ENCODE measurements at places on chromosomes 1 and 21. TPM values are rescaled to one million over a fixed set of nuclear protein-coding genes. Genes with fewer than 3 reads are reported as not detected.

- DNase-seq = peak; percentile 80
These were observed 66.1 kb downstream of the PLXNA2 start for GRCh38 chr1:208178091-208178529.

GRCh38 chr1:12405325-12406210 is 175.7 kb downstream of the VPS13D start:
- DNase-seq = peak; percentile 66

DNA sequence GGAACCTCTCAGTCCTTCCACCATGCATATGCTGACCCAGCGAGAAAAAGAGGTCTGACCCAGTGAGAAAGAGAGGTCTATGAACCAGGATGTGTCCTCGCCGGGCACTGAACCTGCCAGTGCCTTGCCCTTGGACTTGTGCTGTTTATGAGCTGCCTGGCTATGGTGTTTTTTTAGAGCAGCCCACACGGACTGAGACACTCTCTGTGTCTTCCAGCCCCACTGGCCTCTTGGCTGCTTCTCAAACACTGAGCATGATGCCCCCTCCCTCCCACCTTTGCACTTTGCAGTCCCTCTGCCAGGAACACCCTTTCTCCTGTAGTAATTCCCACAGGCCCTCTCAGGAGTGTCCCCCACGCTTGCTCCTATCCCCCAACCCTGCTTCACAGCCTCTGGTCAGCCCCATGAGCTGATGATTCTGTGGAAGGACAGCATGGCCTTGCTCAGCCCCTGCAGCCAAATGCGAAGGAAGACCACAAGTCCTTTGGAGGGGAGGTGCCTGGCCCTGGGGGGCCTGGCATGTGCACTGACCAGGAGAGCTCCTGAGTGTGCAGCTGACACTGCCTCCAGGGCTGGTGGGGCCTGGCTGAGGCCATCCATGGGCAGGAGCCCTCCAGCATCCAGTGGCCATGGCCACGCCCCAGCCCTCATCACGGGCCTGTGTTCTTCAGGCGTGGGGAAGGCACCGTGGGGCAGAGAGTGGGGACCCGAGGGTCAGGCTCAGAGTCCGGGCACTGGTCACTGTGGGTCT is 23.8 kb downstream of the WNT3A start:
- no peak for DNase-seq

The UQCRHL gene
- total RNA-seq = 2.2 TPM

- no peak for DNase-seq
These were observed 26.3 kb upstream of the ST6GALNAC3 start for GRCh38 chr1:76048219-76048618.

DNA sequence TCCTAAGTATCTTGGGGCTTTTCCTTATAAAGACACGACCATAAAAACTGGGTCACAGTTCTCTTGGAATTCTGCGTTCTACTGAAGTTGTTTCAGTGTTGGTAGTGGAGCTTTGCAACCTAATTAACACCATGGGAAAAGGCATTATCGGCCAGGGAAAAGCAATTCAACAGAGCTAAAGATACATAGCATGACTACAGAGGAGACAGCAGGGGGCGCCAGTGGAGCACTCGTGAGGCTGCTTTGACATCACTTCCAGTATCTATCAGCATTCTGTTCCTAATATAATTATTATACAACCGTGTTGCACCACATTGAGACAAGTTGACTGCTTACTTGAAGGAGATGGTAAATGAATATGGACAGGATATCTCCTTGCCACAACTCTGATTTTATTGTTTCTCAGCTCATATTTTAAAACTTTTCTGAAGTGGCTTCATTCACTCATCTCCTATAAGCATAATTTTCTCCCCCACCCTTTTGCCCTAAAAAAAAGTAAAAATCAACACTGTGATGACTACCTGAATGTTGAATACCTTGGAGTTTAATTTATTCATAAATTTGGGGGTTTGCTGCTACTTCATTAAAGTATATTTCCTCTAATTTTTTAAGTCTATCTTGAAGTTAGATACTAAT is 39.4 kb downstream of the ZP4 start:
- DNase-seq = peak; percentile 59

DNA sequence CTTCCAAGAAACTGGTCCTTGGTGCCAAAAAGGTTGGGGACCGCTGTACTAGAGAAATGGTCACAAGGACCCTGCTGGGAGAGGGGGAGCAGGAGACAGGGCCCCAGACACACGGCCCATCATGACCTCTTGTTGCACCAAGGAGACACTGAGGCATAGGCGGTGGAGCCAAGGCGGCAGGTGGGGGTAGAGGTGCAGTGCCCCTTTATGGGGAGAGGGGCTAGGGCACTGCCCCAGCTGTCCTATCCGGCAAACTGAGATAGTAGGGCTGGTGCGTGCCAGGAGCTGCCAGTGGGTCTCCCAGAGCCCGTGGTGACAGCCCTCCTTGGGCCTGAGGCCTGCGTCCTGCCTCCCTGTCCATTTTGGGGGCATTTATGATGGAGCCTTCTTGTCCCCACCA is 20.3 kb downstream of the TNNT2 start:
- no peak for DNase-seq

The DCST1 gene
- total RNA-seq = 0.21 TPM

- no peak for DNase-seq
These were observed 101.3 kb upstream of the C1orf21 start for GRCh38 chr1:184285401-184286087.

The TMPRSS15 gene
- total RNA-seq = not detected

GRCh38 chr1:183783767-183784637 is 20.9 kb upstream of the RGL1 start:
- DNase-seq = peak; percentile 35

The GBP7 gene
- total RNA-seq = not detected

GRCh38 chr1:214290424-214291037 is 9.6 kb downstream of the SMYD2 start:
- DNase-seq = no peak

The FAM167B gene
- total RNA-seq = 3.3 TPM

DNA sequence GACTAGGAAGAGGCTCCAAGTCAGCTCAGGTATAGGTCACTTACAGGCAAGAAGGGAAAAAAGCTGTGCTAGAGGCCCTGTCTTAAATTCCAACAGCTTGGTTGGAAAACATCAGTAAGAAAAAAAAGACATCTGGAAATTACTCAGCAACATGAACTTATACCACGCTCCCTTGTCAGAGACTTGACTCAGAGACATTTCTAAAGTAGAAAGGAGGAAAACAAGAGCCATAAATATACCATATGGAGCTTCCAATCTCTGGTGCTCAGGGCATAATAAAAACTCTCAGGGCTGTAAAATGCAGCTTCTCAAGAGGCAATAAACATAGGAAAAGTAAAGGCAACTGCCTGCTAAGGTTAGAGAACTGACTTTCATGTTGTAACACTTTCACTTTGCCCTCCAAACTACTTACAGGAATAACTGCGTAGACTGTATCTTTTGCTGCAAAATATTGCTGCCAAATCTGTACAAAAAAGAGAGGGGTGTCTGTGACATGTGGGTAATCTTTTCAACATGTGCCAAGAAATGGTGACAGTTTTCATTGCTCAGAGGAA is 14.7 kb downstream of the ATPAF1 start:
- no peak for DNase-seq

The LCE2C gene
- total RNA-seq = not detected

All from left colon (tissue), 2 donors.